Neural crest cell (in vitro differentiated cells): ENCODE measurements at places on chromosomes 11 and 22.

- DNase-seq: no peak
Measured at GRCh38 chr11:116175707-116176106, 597.1 kb downstream of the BUD13 start.

DNA sequence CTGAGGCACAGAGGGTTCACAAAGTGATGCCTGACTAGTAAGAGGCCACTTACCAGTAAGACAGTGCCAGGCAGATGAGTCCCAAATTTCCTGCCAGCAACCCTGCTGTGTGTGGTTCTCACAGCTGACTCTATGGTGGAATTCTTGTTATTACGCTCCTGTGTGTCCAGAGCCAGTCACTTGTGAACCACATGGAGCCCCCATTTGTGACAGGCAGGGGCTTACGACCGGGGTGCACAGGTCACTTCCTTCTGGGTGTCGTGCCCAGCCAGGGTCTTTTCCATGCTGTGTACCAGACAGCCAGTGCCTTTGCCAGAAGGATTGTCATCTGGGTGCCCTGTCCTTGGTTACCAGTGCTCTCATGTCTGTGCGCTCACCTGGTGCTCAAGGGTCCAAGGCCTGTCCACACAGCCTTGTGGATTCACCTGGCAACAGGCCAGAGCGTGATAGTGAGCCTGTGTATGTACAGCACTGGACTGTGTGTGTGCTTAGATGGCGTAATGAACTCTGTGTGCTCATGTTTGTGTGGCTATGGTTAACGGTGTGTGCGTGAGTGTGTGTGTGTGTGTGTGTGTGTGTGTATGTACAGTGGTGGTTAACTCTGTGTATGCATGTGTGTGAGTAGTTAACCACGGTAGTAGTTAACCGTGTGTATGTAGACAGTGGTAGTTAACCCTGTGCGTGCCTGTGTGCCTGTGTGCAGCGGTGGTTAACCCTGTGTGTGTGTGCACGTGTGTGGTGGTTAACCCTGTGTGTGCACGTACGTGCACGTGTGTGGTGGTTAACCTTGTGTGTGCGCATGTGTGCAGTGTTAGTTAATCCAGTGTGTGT, 18.6 kb downstream of the GRAMD4 start:
- no peak for DNase-seq

DNA sequence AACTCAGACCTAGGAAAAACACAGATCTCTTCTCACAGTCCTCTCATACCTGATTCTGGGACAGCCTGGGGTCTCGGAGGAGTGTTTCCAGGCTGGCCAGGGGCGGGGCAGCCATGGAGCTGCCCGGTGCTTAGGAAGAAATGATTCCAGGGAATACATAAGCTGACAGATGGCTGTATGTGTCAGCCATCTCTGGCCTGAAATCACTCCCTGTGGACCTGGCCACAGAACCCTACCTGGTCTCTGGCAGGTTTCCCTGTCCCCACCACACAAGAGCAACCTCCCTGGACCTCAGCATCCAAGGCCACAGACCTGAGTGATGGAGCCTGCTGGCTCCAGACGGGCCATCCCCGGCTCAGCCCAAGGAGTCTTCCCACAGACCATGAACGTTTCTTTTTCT, 10.0 kb downstream of the GGA1 start:
- no peak for DNase-seq

GRCh38 chr11:68667511-68668500, 16.5 kb upstream of the GAL start:
- no peak for DNase-seq

DNA sequence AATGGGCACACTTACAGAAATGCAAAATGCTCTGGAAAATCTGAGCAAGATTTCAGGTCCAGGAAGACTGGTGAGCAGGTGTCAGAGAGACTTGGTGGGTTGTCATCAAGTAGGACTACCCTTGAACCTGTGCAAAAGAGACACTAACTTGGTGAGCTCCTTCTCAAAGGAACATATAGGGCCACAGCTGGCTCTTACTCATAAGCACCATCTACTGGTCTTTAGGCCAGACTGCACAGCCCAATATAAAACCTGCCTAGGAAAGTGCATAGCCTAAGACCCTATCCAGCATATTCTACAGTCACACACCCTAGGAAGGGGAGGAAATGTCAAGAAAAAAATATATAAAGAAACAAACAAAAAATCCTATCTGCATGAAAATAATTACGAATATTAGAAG, 18.2 kb upstream of the OR10W1 start:
- DNase-seq: no peak

DNA sequence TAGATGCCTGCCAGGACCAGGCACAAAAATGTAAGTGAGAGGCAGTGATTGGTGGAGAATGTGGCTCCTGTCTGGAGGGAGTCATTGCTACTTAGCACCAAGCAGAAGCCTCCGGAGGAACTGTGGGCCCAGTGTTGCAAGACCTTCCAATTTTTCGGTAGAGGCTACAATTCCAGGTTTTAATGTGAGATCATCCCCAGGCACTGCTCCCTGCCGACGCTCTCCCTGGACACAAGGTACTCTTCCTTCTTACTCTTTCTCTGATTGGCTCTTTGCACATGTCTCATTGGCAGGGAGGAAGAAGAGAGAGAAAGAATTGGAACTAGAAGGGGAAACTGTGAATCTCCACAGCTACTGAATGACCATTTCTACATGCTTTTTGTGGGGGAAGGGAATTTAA, 53.7 kb upstream of the EP300 start:
- DNase-seq: no peak

DNA sequence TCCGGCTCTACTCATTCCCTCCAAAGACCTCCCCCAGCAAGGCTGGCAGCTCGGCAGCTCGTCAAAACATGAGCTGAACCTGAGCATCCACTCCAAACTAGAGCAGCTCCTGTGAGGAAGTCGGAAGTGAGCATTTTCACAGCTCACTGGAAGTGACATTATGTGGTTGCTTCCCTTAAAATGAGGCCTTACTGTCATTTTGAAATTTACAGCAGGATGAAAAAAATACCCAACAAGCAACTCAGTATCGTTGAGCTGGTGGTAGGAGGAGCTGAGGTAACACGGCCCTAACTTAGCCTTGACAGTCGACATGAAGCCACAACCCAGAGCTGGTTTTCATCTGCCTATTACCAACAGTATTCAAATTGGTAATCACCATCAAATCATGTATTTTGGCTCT, 38.0 kb upstream of the ARFGAP3 start:
- no peak for DNase-seq

DNA sequence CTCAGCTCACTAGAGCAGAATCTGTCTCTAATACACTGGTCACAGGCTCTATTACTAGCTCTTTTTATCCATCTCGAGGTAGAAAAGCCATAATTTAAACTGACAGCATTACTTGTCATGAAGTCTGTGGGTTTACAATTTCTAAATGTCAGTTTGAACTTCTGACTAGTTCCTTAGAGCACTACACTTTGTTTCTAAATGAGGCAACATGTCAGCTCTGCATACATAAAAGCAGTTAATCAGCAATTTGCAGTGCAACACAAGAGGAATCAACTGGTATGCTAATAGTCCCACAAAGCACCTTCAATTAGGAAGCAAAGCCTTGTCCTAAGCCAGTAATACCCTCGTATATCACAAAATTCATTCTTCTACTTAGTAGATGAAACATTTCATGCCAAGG, 321.3 kb downstream of the TTC28 start:
- no peak for DNase-seq

- DNase-seq: no peak
Measured at GRCh38 chr11:63598556-63598955, 15.7 kb downstream of the PLAAT3 start.

GRCh38 chr11:12069066-12069676, 41.2 kb upstream of the MICAL2 start:
- DNase-seq: no peak

GRCh38 chr11:99693941-99694492, 673.3 kb downstream of the CNTN5 start:
- DNase-seq: no peak
